Kidney epithelial cell (primary cell): ENCODE measurements at places on chromosomes 1 and 21. TPM values are rescaled to one million over a fixed set of nuclear protein-coding genes. Genes with fewer than 3 reads are reported as not detected.

The WRAP73 gene
- 33.9 and 35.2 TPM in 2 replicates for total RNA-seq

- DNase-seq, result no peak
Measured at GRCh38 chr1:41704196-41704595, 214.5 kb downstream of the HIVEP3 start.

DNA sequence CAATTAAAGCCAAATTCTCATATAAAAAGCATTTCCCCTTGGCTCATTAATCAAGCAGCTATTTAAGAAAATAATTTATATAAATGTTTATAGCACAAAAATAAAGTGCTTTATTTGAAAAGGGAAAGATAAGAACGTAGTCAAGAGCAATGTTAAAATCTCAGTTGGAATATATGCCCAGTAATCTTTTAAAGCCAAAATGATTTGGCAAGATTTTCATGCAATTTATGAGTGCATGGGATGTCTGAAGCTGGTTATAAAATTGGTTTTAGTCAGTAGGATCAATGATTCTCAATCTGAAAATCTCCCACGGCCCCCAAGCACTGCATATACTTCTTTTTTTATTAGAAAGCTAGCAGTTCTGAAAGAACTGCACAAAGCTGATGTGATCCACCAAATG is 188.8 kb downstream of the RERE start:
- no peak for DNase-seq

- DNase-seq, result no peak
Measured at GRCh38 chr21:45304476-45304830, 16.8 kb upstream of the POFUT2 start.

DNA sequence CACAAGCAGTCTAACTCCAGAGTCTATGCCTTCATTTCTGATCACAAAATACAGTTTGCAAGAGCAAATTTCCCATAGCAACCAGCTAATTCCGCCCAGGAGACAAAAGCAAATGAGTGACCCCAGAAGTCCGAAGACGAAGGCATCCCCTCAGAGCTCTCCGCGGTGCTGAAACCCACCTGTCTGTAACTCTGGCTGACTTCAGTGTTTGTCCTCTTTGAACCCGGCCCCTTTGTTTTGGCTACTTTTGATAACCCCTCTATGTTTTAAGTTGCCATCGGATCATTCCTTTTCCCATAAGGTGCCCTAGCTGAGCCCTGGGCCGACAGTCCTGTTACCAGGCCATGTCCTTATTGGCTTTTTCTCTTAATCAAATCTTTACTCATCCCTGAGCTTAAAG is 515.8 kb downstream of the PTPRU start:
- no peak for DNase-seq

GRCh38 chr1:229507502-229507901 is 639 bp downstream of the NUP133 start:
- DNase-seq, result no peak

- DNase-seq, result no peak
Measured at GRCh38 chr1:30600706-30601105, 122.7 kb downstream of the MATN1 start.

DNA sequence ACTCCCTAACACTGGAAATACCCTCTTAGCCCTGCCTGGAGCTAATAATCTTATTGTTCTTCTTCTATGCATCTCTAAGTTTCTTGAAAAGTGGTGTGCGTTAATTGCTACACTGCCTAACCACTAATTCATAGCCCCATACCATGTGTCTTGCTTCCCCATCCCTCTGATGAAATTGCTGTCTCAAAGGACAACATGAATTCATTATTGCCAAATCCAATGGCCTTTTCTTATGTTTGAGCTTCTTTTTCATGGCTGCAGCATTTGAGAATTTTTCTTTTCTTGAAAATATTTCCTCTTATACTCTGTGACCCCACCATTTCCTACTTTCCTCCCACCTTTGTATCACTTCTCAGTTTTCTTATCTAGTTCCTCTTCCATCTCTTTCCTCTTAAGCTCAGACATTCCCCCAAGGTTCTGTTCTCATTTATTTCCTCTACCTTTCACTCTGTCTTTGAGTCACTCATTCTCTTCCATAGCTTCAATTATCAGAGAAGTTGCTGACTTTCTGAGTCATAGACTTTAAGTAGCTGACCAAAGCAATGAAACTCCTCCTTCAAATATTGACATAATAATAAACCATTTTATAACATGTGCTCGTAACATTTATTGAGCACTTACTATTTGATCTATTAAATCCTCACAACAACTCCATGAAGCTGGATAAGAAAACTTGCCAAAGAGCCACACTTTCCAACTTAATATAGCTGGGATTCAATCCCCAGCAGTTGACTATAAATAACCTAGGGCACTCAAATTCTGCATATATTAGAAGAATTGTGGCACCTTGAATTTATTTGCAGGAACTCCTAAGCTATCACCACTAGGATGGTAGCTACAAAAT is 35.5 kb upstream of the ATP6V1G3 start:
- DNase-seq, result no peak

DNA sequence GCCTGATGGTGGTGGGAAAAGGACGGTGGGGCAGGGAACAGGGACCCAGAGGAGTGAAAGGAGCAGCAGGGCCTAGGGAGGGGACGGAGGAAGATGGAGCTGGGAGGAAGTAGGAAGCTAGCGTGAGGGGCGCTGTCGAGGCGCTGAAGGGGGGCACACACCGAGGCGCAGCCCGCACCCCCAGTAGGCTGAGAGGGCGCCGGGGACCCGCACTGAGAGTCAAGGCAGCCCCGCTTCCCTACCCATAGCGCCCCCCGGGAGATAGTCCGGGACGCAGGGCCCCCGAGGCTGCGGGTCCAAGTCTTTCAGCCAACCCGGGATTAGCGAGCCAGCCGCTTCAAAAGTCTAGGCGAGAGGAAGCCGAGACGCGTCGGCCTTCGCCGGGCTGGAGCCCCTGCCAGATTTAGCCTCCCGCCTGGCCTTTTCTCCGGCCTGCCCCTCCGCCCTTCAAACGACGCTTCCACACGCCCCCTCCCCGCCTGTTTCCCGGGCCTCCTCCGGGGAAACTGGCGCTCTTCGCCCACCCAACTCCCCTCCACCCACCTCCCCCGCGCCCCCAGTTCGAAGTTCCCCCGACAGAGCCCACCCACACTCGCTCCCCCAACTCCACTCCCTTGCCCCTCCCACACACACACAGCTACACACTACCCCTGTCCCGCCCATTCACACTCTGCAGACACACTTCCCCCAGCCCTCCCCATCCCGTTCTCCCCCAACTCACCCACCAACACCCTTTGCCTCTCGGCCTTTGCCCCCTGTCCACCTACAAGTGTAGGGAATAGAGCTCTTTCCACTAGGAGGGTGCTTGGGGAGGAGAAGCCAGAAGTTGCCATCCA is 7.8 kb upstream of the PROX1 start:
- DNase-seq, result no peak
